ENCODE measurements at places on chromosomes 16 and 17.
A peak's percentile ranks its signal among the peaks of the same experiment; 100 is the strongest.

DNA sequence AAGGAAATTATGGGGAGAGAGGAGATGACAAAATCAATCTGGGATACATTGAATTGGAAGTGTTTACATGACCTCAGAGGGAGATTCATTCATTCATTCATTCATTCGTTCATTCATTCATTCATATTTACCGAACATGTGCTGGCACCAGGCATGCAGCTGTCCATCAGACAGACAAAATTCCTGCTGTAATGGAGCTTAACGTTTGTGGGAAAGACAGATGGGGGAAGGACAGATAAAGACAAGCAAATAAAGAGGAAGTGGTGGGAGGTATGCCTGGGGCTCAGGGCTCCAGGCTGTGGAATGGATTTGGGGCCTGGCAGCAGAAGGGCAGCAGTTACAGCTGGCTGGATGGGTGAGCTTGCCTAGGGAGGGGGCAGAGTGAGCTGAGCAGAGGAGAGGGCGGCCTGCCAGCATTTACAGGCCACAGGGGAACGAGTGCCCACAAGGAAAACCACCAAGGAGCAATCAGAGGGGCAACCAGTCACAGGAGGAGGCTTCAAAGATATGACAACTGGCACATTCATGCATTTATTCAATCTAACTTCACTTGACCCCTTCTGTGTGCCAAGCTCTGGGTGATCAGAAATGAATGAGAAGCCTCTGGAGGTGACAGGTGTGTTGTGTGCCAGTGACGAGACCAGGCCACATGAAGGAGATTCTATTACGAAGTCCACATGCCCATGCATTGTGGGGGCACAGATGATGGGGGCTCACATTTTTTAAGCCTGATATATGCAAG is 48.5 kb downstream of the ARHGAP27 start:
- no peak for DNase-seq

GRCh38 chr17:21674242-21674731 is 18.0 kb upstream of the KCNJ18 start:
- DNase-seq: peak; percentile 91

DNA sequence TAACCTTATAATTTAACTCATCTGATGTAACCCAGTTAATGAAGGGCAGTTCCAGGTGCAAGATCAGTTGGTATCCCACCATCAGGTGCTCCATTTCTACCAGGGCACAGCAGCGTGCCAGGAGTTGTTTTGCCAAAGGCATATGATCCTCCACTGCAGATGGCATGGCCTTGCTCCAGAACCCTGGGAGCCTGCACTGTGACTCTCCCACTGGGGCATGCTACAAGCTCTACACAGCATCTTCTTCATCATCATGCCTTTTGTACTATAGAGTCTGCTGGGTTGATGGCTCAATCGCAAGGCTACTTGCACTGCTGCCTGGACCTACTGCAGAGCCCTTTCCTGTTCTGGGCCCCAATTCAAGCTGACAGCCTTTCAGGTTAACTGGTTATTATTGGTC is 11.3 kb upstream of the MAPT start:
- no peak for DNase-seq

GRCh38 chr17:65231086-65231485 is 93.9 kb downstream of the RGS9 start:
- no peak for DNase-seq

GRCh38 chr17:44758414-44759085 is at the start of gene ADAM11:
TSS of gene ADAM11 (plus strand) at chr17:44758988. CDS start at chr17:44759200, 212 bp downstream.
- peak; percentile 81 for DNase-seq

GRCh38 chr17:68347380-68347779 is 56.1 kb downstream of the ARSG start:
- no peak for DNase-seq

DNA sequence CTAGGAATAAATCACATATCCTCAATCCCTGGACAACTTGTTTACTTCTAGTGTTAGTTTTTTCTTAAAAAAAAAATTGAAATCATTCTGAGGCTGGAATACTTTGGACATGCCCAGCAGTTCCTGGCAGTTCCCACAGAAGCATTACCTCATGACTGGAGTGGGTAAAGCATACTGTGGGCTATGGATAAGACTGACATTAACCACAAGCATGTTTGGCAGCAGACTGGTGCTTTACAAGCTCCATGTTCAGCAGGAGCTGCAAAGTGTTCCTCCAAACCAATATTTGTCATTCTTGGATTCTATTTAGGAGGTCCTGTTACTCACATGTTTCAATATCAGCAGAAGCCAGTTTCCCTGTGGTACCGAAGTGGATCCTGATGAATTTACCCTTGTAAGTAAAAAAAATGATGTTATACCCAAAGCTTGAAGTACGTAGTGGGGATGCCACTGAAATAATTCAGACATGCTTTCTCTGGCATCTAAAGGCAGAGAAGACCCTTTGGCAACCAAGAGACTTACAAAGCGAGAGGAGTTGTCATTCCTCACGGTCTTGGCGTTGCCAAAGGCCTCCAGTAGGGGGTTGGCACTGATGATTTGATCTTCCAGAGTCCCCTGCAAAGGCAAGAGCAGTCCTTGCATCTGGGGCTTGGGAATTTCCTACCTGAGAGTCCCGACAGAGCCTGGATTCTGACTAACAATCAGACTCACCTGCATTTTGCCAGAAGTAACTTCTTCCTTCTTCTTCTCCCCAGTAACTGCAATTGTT is 4.9 kb downstream of the MYH1 start:
- DNase-seq: no peak

GRCh38 chr16:85350973-85351372 is 238.7 kb upstream of the CIBAR2 start:
- DNase-seq: no peak

DNA sequence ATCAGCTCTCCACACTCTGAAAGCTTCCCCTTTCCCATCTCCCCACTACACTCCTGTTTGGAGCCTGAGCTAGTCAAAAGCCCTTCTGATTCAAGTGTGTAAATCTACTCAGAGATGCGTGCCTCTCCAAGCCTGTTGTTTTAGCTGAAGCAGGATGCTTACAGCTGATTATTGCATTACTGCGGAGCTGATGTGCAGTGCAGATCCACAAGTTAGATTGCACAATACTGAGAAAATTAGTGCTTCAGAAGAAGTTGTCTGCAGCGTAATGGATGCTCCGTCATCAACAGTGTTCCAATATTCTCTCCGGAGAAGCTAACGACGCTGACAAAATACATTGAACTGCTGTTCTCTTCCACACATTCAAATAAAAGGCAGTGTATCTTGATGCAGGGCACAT is 44.8 kb upstream of the NLRP1 start:
- DNase-seq: no peak

DNA sequence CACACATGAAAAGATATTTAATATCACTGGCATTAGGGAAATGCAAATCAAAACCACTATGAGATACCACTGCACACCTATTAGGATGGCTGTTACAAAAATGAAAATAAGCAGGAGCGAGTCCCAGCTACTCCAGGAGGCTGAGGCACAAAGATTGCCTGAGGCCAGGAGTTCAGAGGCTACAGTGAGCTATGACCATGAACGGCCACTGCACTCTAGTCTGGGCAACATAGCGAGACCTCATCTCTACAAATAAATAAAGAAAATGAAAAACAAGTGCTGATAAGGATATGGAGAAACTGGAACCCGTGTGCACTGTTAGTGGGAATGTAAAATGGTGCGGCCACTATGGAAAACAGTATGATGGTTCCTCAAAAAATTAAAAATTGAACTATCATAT is 23.6 kb downstream of the KIFC3 start:
- DNase-seq: no peak

DNA sequence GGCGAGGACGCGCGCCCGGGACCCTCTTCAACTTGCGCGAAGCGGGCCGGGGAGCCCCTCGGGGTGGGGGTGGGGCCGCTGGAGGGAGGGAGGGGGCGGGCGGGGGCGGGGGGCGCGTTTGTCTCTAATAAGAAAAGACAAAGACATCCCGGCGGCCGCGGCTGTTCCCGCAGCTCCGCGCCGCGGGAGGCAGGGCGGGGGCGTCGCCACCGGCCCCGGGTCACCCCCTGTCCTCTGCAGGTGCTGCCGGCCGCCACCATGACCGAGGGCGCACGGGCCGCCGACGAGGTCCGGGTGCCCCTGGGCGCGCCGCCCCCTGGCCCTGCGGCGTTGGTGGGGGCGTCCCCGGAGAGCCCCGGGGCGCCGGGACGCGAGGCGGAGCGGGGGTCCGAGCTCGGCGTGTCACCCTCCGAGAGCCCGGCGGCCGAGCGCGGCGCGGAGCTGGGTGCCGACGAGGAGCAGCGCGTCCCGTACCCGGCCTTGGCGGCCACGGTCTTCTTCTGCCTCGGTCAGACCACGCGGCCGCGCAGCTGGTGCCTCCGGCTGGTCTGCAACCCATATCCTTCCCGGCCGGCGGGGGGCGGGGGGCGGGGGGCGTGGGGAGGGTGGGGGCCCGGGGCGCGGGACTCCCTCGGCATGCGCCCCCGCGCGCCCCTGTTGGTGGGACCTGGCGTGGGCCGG is 714 bp downstream of the CACNA1H start:
- DNase-seq: no peak

GRCh38 chr16:12110361-12111107 is 134.0 kb downstream of the SNX29 start:
- DNase-seq: no peak

GRCh38 chr16:49782405-49782804 is 73.5 kb downstream of the ZNF423 start:
- DNase-seq: no peak

DNA sequence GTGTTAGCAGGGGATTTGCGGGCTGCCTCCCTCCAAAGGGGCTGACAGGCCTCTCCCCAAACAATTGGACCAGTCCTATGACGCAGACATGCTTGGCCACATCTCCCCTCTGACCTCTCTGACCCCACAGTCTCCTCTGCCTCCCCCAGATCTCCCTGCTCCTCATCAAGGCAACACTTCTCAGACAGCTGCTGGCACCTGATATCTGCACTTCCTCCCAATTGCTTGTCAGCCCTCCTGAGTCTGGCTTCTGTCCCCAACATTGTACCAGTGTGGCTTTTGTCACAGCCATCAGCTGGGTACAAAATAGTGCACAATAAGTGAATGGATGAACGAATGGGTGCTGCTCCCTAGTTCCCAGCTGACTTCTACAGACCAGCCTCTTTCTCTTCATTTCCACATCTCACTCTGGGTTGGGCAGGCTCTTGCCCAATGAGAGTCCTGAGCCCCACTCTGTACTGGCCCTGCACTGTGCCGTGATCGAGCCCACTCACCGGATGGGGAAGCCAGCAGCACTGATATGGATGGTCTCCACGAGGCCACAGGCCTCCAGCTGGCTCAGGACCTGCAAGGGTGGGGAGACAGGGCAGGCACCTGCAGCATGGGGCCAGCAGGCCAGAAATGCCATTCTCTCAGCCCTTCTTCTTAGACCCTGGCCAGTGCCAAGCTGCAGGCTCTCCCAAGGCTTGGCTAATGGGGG is 17.1 kb downstream of the ZNHIT3 start:
- peak; percentile 75 for DNase-seq

GRCh38 chr16:15954814-15955151 is 5.4 kb downstream of the ABCC1 start:
- DNase-seq: no peak

DNA sequence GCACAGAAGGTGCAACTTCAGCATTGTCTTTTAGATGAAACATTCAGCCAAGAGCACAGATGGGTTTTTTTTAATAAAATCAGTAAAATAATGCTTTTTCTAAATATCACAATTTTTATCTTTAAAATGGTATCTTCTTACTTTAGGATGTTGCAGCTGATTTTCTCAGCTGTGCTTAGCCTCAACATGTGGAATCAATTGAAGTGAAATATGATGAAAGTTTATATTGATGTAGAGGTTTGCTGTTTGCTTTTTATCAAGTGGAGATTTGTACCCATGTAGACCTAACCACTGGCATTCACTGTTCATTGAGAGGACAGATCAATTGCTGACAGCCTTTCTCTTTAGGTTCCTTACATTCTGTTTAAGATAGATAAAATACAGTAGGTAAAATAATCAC is 107.8 kb downstream of the CYB561 start:
- no peak for DNase-seq

- no peak for DNase-seq
These were observed 2.5 kb upstream of the LASP1 start for GRCh38 chr17:38867179-38867967.

DNA sequence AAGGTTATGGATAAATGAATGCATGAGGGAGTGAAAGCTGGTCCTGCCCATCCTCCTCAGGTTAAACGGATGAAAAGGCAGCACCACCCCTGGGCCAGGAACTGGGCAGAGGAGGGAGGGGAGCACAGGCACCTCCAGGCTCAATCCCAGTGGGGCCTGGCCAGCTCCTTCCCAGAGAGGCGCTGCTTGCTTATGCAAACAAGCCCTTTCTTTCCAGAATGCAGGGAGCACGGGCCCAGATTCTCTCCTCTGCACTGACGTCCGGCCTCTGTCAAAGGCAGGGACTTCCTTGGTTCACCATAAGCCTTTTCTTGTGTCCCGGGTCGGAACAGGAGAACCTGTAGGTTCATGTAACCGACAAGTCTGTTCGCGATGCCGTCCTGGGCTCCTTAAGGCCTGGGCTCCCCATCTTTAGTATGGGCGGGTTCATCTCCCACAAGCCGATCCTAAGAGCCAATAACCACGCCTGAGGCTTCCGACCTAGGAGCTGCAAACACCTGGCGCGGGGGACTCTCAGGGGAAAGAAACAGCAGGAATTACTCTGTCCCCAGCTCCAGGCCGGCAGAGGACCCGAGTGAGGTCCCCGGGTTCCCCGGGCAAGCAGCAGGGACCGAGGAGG is 16.3 kb downstream of the ENPP7 start:
- DNase-seq: no peak

- no peak for DNase-seq
These were observed 217.3 kb upstream of the ERCC4 start for GRCh38 chr16:13702614-13703013.

- DNase-seq: no peak
These were observed 42.5 kb downstream of the TMEM114 start for GRCh38 chr16:8547762-8548161.

DNA sequence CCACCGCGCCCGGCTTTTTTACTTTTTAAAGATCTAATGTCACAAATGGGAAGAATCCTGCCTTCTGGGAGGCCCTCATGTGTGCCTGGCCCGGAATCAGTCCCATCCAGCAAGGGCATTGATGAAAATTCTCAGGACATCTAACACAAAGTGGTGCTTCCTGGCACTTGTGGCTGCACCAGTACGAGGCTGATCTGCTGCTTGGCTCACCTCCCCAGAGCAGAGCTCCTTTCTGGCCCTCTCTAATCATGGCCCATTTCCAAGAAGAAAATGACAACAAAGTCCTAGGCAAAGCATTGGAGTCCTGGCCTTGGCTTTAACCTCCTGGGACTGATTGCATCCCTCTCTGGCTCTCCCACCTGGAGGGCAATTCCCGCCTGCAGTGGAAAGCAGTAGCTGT is 50.7 kb upstream of the SIAH1 start:
- DNase-seq: no peak

DNA sequence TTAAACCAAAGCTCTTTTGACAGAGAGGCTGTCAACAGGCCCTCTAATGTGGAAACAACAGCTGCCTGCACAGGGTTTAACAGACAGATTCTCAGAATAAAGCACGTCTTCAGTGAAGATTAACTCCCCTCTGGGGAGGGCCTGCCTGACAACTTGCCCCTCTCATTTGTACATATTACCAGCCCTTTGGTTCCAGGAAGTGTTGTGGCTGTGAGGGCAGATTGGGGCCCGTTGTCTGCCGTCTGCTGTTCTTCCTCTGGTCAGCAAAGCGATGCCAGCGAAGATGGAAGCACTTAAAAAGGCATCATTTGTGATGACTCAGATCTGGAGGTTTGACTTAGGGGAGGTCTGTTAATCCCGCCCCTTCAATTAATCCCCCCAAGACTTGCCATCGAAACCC is 177.0 kb upstream of the IRX6 start:
- DNase-seq: no peak
